Activated CD8-positive, alpha-beta memory T cell treated with anti-CD3 and anti-CD28 coated beads for 1 hour (primary cell): ENCODE measurements at places on chromosomes 3 and 15.

DNA sequence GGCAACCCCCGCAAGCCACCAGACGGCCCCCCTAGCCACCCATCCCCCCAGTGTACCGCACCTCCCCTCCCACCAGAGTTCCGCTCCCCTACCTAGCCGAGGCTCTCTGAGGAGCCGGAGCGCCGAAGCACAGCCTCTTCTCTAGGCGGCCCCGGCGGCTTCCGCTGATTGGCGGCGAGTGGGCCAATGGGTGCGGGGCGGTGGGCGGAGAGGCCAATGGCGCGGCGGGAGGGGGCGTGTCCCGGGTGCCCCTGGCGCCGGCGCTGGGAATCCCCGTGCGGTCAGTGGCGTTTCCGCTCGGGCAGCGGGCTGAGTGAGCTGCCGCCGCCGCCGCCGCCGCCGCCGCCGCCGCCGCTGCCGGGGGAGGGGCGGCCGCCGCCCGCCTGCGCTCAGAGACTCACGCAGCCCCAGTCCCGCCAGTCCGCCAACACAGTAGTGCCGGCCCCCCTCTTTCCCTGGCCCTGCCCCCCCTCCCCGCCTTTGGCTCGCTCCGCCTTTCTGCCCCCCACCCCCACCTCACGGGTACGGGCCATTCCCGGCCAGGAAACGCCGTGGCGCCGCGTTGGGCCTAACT, at the start of gene SETD5:
Gene SETD5, plus strand, starts transcription at position 284 of the 574 bp plus-strand sequence. CDS start 31,324 bp downstream, outside the sequence.
- DNase-seq: peak; percentile 97

GRCh38 chr3:131796558-131797198, 238.1 kb downstream of the CPNE4 start:
- no peak for DNase-seq

DNA sequence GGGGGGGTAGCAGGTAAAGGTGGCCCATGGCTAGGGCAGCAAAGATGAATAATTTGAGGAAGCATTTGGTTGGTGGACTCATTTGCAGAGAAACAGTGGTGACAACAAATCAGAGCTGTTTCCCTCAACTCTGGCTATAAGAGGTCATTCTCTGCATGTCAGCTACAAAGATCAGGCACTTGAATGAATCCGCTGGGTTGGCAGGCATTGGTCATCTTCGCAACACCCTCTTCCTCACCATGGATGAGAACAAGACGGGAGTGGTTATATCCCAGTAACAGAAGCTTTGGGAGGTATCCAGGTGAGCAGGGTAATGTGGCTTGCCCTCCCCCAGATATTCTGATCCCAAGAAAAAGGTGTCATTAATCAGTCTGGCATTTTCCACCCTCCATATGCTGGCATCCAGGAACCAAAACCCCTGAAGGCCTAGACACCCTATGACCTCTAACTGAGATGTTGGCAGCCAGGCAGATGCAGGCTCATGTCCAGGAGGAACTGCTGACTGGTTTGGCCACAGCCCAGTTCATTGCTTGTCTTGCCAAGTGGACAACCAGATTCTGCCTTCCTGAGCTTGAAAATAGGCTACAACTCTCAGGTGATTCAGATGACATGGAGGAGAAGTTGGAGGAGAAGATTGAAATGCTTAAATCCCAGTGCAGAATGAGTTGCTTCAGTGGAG, 108.9 kb upstream of the TRIM42 start:
- DNase-seq: no peak

DNA sequence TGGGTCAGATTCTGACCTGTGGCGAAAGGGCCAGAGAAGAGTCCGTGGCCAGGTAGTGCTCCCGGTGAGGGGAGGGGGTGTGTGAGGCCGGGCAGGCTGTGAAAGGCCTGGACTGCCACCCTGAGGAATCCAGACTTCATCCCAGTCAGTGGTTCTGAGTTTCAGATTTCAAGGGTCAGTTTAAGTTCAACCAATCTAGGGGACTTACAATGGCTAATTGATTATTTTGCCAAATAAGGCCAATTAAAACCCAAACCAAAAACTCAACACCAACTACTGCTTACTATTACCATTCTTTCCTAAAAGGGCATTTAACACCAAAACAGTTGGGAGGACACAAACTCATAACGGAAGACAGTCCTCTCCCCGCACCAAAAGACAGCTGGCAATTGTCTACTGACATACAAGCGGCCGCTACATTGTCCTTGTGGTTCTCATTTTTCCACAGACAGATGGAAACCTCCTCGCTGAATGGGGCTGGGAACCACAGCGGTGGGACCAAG, 30.5 kb downstream of the TMEM44 start:
- no peak for DNase-seq

GRCh38 chr3:13492048-13492447, 11.9 kb downstream of the HDAC11 start:
- no peak for DNase-seq

DNA sequence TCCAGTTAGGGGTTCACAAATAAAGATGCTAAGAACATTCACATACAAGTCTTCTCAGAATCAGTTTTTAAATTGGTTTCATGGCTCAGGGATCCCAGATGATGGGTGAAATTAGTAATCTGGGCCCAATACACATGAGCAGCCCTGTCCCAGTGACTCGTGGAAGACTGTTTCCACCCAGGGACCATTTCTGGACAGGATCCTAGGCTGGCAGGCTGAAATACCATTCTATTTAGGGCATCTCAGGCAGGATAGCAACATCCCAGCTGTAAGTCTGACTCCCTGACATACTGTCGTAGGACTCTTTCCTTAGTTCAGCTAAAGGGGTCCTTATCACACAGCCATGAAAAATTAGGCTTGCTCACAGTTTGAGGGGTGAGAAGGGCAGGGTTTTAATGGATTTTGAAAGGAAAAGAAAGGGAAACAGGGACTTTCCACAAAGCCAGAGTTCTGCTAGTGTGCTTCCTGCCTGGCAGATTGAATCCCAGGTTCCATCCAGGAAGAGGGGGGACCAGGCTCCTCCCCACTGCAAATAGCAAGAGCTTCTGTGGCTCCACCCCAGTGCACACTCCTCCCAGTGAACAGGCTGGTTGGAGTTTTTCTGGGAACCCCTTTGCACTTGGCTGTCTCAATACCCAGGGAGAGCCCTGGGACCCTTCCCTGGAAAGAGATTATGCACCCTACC, 41.3 kb upstream of the LYZL4 start:
- DNase-seq: no peak

- DNase-seq: no peak
These were observed 873.9 kb downstream of the MCTP2 start for GRCh38 chr15:95105229-95105628.
